ENCODE measurements at places on chromosomes 3 and 15. TPM values are rescaled to one million over a fixed set of nuclear protein-coding genes. Genes with fewer than 3 reads are reported as not detected.
A peak's percentile ranks its signal among the peaks of the same experiment; 100 is the strongest.

C3orf33 gene
- total RNA-seq: 0.72 TPM

C3orf70 gene
- total RNA-seq: 0.06 TPM

SCAMP2 gene
- 128 TPM for total RNA-seq

DCBLD2 gene
- total RNA-seq: 3.9 TPM

TNNC1 gene
- total RNA-seq: 1.5 TPM

GRCh38 chr15:83278191-83278590 is 6.3 kb downstream of the BNC1 start:
- peaks cover 59% of the 10 kb centered on the region for H3K27me3 ChIP-seq
- H3K4me1 ChIP-seq: no peaks in the 10 kb centered on the region
- H3K27ac ChIP-seq: no peak overlapping the region
- DNase-seq: no peak

DNA sequence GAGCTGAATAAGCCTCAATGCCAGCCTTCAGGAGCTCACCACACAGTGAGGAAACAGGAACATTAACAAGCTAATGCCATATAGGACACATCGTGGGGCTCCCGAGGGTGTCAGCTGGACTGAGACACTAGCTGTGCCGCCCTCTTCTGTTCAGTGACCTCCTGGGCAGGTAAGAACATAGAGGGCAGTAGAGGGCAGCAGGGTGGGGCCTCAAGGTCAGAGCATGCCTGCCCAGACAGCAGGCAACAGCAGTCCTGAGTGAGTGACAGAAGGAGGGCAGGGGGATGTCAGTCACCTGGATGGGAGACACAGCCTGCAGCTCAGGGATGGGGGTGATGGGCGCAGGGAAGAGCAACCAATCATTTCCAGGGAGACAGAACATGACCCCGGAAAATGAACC is 15.5 kb downstream of the NTRK3 start:
- no peak overlapping the region for H3K27ac ChIP-seq
- H3K4me1 ChIP-seq: no peaks in the 10 kb centered on the region
- H3K36me3 ChIP-seq: no peaks in the 10 kb centered on the region

GRCh38 chr3:172624999-172625398 is 85.9 kb downstream of the NCEH1 start:
- no peak for DNase-seq
- H3K4me3 ChIP-seq: no peak overlapping the region
- H3K27me3 ChIP-seq: no peaks in the 10 kb centered on the region
- H3K36me3 ChIP-seq: no peaks in the 10 kb centered on the region
- no peak overlapping the region for H3K27ac ChIP-seq
- H3K4me1 ChIP-seq: peaks cover 9% of the 10 kb centered on the region

DNA sequence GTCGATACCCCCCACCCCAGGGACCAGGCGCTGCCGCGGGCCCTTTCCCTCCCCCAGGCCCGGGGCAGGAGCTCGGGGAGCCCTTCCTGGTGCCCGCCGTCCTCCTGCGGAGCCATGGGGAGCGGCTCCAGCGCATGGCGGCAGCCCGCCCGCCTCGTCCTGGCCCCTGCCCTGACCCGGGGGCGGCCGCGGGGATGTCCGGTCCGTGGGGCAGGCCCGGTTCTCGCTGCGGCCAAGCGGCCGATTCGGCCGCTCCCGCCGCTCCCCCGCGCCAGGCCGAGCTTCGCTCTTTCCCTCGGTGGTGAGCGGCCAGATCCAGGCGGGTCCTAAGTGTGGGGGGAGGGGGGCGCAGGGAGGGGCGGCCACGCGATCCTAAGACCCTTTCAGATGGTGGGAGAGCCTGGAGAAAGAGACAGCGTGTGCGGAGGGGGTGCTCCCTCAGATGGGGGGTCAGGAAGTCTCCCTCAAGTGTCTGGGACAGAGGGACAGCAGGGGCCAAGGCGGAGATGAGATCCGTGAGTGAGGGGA is 1.3 kb downstream of the NEIL1 start:
- H3K27me3 ChIP-seq: peaks cover 25% of the 10 kb centered on the region
- H3K36me3 ChIP-seq: peaks cover 34% of the 10 kb centered on the region
- H3K4me1 ChIP-seq: peaks cover 35% of the 10 kb centered on the region
- DNase-seq: no peak

DNA sequence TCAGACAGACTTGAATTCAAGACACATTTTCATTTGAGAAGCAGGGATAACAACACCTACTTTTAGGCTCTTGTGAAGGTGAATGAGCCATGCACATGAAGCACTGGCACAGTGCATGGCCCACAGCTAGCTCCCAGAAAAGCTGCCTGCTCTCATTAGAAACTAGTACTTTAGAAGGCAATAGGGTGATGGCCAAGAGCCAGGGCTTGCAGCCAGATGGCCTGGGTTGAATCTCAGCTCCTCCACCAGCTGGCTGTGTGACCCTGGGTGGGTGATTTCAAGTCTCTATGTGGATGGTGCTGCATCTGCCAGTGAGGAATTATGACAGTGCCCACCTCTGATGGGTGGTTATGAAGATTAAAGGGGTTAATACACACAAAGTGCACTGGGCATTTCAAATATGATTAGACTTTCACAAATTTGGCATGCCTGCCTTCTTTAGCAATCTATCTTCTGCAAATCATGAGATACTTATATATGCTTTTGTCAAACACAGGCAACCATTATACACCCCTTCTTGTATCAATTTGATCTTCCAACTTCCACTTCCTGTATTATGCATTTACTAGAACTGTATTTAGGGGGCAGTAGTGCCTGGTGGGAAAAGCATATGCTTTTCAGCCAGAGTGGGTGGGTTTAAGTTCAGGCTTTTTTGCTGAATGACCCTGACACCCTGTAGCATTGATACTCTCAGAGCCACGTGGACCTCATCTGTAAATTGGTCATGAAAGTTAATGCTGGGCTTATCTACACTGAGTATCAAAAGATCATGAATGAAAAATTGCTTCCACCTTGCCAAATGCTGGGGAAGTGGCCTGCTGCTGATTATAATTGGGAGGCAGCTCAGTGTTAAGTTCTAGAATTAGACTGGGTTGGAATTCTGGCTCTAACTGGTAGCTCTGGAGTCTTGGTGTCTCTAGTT is 34.7 kb upstream of the RBP1 start:
- no peak overlapping the region for H3K4me3 ChIP-seq
- no peak for DNase-seq
- no peaks in the 10 kb centered on the region for H3K36me3 ChIP-seq
- no peaks in the 10 kb centered on the region for H3K4me1 ChIP-seq

- no peaks in the 10 kb centered on the region for H3K27me3 ChIP-seq
- no peak overlapping the region for H3K27ac ChIP-seq
- H3K4me3 ChIP-seq: no peak overlapping the region
- H3K36me3 ChIP-seq: no peaks in the 10 kb centered on the region
- DNase-seq: no peak
Measured at GRCh38 chr3:93907132-93907531, 66.6 kb downstream of the PROS1 start.

DNA sequence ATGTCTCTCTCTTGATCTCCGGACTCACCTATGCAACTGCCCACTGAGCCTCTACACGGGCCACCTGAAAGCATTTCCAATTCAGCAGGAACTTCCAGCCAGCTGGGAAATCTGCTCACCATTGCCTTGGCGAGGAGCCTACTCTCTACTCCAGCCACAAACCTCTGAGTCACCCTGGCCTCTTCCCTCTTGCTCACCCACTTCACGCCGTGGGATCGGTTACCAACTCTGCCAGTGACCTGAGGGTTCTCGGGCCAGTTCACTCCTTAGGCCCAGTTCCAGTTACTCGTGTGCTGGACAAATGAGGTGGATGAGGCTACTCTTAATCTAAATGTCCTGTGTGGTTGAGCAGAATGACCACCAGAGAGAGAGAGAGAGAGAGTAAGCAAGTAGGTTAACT is 70.1 kb downstream of the CEMIP start:
- H3K27ac ChIP-seq: no peak overlapping the region
- no peaks in the 10 kb centered on the region for H3K36me3 ChIP-seq
- H3K4me3 ChIP-seq: no peak overlapping the region

- DNase-seq: no peak
- peaks cover 4% of the 10 kb centered on the region for H3K4me1 ChIP-seq
- H3K27ac ChIP-seq: no peak within 1 kb of the TSS
Measured at GRCh38 chr3:53493963-53494791, at the start of gene CACNA1D. TSS of gene CACNA1D (plus strand) at chr3:53494611. CDS start at chr3:53495167, 556 bp downstream.

DNA sequence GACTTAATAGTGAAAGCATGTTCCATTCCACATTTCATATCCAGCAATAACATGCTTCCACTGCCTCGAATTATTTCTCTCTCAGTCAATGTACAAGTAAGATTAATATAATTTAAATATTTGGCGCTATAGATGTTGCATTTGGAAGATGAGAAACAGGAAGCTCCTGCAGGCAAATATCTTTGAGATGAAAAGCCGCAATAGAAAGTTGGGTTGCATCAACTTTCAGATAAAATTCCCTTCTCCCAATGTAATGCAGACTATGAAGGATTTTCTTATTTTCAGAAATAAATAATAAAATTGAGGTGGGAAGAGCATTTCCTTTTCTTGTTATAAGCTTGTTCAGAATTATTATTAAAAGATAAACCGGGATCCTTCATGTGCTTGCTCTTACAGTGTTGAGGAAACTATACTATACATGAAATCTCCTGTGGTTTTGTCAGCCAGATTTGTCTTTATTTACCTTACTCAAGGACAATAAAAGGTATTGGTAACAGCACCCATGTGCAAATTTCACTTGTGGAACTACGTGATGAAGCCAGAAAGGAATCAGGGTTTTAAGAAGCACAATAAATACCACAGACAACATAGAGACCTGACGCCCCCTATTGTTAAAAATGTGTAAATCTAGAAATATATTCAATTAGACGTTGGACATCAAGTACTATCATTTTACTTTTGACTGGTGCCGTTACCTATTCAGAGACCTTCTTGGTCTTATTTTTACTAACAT is 307.0 kb downstream of the ARPP21 start:
- no peak for DNase-seq
- no peaks in the 10 kb centered on the region for H3K36me3 ChIP-seq
- H3K27me3 ChIP-seq: no peaks in the 10 kb centered on the region
- no peak overlapping the region for H3K27ac ChIP-seq

GRCh38 chr3:190433626-190434025 is 16.1 kb downstream of the TMEM207 start:
- H3K36me3 ChIP-seq: no peaks in the 10 kb centered on the region
- H3K27me3 ChIP-seq: peaks cover 21% of the 10 kb centered on the region
- no peak for DNase-seq
- no peak overlapping the region for H3K4me3 ChIP-seq
- H3K4me1 ChIP-seq: no peaks in the 10 kb centered on the region

GRCh38 chr15:38050529-38051448 is 116.3 kb downstream of the TMCO5A start:
- DNase-seq: no peak
- H3K27ac ChIP-seq: no peak overlapping the region
- H3K4me1 ChIP-seq: no peaks in the 10 kb centered on the region
- H3K4me3 ChIP-seq: no peak overlapping the region
- no peaks in the 10 kb centered on the region for H3K36me3 ChIP-seq

- peaks cover 3% of the 10 kb centered on the region for H3K27me3 ChIP-seq
- H3K27ac ChIP-seq: no peak overlapping the region
- no peaks in the 10 kb centered on the region for H3K4me1 ChIP-seq
- H3K36me3 ChIP-seq: no peaks in the 10 kb centered on the region
Measured at GRCh38 chr15:52717924-52718323, 38.7 kb upstream of the ATOSA start.

GRCh38 chr3:55484191-55484689 is 2.9 kb downstream of the WNT5A start:
- H3K27ac ChIP-seq: peak overlapping the region; percentile 13
- H3K27me3 ChIP-seq: peaks cover 88% of the 10 kb centered on the region
- peaks cover 26% of the 10 kb centered on the region for H3K4me1 ChIP-seq
- H3K4me3 ChIP-seq: no peak overlapping the region
- no peak for DNase-seq
- no peaks in the 10 kb centered on the region for H3K36me3 ChIP-seq

GRCh38 chr3:106720510-106720909 is 656.7 kb upstream of the CCDC54 start:
- no peak for DNase-seq
- no peak overlapping the region for H3K27ac ChIP-seq
- no peak overlapping the region for H3K4me3 ChIP-seq

DNA sequence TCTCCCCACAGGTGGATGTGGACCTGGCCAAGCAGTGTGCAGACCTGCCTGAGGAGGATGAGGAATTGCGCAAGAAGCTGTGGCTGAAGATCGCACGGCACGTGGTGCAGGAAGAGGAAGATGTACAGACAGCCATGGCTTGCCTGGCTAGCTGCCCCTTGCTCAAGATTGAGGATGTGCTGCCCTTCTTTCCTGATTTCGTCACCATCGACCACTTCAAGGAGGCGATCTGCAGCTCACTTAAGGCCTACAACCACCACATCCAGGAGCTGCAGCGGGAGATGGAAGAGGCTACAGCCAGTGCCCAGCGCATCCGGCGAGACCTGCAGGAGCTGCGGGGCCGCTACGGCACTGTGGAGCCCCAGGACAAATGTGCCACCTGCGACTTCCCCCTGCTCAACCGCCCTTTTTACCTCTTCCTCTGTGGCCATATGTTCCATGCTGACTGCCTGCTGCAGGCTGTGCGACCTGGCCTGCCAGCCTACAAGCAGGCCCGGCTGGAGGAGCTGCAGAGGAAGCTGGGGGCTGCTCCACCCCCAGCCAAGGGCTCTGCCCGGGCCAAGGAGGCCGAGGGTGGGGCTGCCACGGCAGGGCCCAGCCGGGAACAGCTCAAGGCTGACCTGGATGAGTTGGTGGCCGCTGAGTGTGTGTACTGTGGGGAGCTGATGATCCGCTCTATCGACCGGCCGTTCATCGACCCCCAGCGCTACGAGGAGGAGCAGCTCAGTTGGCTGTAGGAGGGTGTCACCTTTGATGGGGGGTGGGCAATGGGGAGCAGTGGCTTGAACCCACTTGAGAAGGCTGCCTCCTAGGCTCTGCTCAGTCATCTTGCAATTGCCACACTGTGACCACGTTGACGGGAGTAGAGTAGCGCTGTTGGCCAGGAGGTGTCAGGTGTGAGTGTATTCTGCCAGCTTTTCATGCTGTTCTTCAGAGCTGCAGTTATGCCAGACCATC is 8.6 kb downstream of the VPS18 start:
- H3K27me3 ChIP-seq: no peaks in the 10 kb centered on the region
- no peak overlapping the region for H3K4me3 ChIP-seq
- H3K36me3 ChIP-seq: peaks cover 19% of the 10 kb centered on the region
- peaks cover 41% of the 10 kb centered on the region for H3K4me1 ChIP-seq

- no peak overlapping the region for H3K27ac ChIP-seq
- H3K4me1 ChIP-seq: no peaks in the 10 kb centered on the region
- H3K27me3 ChIP-seq: peaks cover 38% of the 10 kb centered on the region
Measured at GRCh38 chr3:184532940-184533732, 28.4 kb upstream of the EPHB3 start.

- H3K4me1 ChIP-seq: no peaks in the 10 kb centered on the region
- no peaks in the 10 kb centered on the region for H3K36me3 ChIP-seq
- no peak overlapping the region for H3K4me3 ChIP-seq
- no peak for DNase-seq
- peaks cover 6% of the 10 kb centered on the region for H3K27me3 ChIP-seq
Measured at GRCh38 chr15:86001200-86001599, 78.5 kb upstream of the AGBL1 start.

GRCh38 chr3:57896691-57897090 is 111.5 kb upstream of the FLNB start:
- H3K27me3 ChIP-seq: no peaks in the 10 kb centered on the region
- H3K4me3 ChIP-seq: no peak overlapping the region
- no peak overlapping the region for H3K27ac ChIP-seq
- no peak for DNase-seq
- H3K4me1 ChIP-seq: no peaks in the 10 kb centered on the region

Measured in activated CD4-positive, alpha-beta T cell treated with anti-CD3 and anti-CD28 coated beads, Interleukin-2, amount 10 ng/mL, durations not matched to agents 7 days and 5 days (primary cell).